ENCODE measurements at places on chromosomes 6 and 20.
A peak's percentile ranks its signal among the peaks of the same experiment; 100 is the strongest.

GRCh38 chr20:63696306-63696627, 185 bp upstream of the TNFRSF6B start:
- DNase-seq = peak; percentile 59

DNA sequence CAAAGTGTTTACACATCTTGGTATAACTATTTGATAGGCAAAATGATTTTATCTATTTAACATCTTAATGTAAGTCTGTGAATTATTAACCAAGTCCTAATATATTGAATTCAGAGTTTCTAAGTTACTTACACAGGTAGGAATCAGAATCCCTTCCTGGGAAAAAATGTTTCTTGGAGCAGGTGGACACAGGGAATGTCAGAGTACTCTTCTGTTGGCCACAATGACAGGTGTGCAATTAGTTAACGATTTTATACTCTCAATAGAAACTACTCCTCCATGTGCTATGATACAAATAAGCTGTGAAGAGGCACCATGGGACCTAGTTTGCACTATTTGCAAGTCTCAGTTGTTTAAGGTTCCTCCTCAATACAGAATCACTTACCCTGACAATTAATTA, 821 bp upstream of the TAAR5 start:
- no peak for DNase-seq

GRCh38 chr20:32229251-32229747, 21.6 kb downstream of the POFUT1 start:
- DNase-seq = no peak

- no peak for DNase-seq
Measured at GRCh38 chr6:46414398-46414797, 76.9 kb downstream of the RCAN2 start.

DNA sequence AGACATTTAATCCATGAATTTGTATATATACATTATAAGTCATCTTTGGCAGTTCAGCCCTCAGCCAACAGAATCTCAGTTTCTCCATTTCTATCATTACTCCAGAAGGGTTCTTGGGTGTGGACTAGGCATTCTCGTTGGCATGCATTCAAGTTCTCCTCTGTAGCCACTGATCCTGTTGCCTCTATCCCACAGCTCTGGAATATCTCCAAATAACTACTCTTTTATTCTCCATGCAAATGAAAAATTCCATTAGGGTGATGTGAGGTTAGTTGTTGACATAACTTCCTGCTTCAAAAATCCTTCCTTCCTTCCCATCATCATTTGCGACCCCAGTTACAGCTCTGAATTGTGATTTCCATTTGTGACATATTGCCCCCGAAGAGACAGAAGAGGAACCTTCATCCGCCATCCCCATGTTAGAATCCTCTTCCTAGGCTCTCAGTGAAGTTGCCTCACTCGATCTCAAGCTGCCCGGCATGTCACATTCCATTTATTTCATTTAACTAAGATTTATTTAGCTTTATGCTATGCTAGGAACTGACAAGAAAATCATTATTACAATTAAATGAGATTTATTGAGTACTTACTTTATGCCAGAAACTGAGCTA, 93.7 kb upstream of the EDN1 start:
- DNase-seq = no peak

DNA sequence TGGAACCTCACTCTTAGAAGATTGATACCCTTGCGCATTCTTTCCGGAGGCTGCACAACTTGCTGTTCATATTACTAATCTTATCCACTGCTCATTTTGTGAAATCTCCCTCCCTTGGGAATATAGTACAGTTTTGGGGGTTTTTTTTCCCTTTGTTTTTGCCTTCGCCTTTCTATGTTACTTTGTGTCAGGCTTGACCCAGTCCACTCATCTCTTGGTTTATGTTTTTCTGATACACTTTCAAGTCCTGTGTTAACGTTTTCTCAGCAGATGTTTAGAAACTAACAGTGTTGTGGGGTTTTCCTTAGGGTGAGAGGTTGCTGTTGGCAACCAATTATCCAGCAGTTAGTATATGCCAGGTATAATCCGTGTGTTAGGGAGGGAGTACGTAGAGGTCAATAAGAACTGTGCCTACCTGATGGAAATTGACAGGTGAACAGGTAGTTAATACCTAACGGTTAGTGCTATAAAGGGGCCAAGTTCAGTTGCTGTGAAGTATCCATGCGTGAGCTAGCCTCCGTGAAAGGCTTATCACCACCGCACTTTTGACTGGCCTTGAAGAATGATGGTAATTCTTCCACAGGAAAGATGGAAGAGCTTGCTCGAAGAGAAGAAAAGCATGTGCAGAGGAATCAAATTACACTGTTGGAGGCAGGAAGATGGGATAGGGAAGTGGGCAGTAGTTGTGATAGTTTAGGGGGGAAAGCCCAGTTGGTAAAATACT, 1.4 kb downstream of the NFYA start:
- DNase-seq = no peak

DNA sequence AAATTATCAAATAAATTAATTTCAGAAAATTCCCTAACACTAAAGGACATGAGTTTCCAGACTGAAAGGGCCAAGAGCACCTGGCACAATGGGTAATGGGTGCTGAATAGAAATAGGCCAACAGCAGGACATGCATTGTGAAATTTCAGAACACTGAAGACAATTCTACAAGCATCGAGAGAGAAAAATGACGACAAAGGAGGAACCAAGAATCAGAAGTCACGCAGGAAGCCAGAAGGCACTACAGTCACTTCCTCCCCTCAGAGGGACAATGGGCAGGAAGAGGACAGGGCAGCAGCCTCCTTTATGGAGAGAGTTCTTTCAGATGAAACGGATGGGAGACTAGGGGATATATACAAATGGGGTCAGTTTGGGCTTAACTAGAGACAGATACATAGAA, 29.6 kb downstream of the PCNA start:
- DNase-seq = no peak

DNA sequence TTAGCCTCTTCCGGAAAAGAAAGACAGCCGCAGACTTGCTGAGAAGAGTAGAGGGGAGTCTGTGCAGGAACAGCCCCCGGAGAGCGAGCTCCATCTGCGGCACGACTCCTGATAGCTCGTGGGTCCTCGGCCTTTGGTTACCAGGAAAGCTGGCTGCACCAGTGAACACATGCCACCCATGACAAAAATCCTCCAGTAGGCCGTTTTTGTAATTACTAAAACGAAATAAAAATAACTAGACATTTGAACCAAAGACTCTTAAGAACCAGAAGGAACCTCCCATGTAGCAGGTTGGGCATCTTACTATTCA, 42.2 kb downstream of the RAMACL start:
- no peak for DNase-seq

GRCh38 chr6:119240257-119241110, 109.1 kb downstream of the MAN1A1 start:
- DNase-seq = no peak

GRCh38 chr20:51495921-51496545, 46.5 kb downstream of the NFATC2 start:
- no peak for DNase-seq

- DNase-seq = no peak
Measured at GRCh38 chr20:3390759-3391425, 16.6 kb downstream of the DNAAF9 start.

DNA sequence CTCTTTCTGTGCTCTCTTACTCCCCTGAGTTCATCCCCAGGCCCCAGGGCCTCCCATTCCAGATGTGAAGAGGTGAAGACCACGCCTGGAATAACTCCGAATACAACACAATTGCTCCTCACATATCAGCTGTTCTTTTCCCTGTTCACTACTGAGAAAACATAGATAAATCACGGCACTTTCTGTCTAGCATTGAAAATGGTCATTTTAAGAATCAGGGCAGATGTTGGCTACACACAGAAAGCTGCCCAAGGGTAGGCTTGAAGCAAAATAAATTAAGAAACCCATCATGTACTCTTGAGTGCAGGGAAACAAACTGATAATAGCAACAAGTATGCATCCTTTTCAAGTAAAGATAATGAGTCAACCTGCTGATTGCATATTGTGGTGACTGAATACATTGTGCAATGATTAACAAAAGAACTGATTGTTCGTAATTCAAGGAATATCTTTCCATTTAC, 382.5 kb downstream of the PRKN start:
- DNase-seq = no peak

DNA sequence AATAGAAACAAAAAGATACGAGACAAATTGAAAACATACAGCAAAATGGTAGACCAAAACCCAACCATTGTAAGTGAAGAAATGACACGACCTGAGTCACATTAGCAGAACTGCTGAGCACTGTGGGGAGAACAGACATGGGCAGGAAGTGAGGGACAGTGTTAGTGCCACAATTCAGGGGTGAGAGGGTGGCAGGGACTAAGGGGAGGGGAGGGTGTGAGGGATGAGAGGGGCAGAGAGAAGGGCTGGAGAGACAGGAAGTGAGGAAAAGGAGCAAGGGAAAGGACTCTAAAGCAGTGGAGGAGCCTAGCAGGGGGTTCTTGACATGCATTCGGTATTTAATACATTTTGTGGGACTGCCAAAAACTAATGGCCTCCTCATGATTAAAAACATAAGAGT, 45.0 kb upstream of the TRIM26 start:
- no peak for DNase-seq

DNA sequence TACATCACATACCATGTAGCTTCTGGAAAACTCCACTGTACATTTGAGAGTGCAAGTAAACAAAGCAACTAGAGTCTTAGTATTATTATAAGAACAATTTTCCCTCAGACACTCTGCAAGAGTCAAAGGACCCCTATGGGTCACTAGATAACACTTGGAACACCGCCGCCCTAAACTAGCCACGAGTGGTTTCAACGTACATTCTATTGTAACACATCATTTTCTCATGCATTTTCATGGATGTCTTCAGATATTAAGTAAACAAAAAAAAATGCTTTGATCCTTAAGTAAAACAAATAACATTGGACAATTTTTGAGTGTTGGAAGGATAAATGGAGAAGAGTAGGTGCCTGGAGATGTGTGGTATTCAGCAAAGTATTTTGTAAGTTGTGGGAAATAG, 3.2 kb upstream of the RNF146 start:
- no peak for DNase-seq

DNA sequence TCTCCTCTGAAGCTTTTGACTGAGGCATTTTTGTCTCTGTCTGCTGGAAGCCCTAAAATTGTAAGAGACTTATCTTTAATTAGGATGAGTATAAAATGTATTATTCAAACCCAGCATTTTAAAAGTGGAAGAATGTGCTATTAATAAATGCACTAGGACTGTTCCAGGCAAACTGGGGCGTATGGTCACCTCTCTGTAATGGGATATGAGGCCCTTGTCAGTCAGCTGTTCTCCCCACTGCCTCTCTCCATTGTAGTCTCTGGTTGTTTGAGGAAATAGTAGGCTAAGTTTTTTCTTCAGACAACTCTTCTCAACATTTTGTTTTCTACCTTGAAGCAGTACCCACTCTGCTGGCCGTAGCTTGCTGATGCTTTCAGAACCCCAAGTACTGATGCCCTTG, 14.3 kb upstream of the DEF6 start:
- no peak for DNase-seq

GRCh38 chr6:24549674-24550353, 55.0 kb downstream of the ALDH5A1 start:
- DNase-seq = no peak

GRCh38 chr6:42278131-42278853, 60.6 kb upstream of the MRPS10 start:
- DNase-seq = peak; percentile 29

- no peak for DNase-seq
Measured at GRCh38 chr20:21526776-21527175, 12.9 kb upstream of the NKX2-2 start.

DNA sequence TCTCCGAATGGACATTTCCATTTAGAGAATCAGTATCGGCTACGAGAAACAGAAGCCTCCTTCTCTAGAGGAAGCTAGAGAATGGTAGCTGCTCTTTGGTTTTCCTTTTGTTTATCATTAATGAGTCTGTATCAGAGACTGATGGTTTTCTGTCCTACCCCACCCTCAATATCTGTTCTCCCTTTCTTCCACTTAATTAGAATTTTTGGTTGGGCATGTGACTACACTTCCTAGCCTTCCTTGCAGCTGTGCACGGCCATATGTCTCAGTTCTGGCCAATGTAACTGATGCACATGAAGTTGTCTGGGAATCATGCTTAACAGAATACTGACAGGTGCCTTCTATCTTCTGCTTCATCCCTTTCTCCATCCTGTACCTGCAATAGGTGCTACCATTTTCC, 19.0 kb downstream of the RNF24 start:
- no peak for DNase-seq

DNA sequence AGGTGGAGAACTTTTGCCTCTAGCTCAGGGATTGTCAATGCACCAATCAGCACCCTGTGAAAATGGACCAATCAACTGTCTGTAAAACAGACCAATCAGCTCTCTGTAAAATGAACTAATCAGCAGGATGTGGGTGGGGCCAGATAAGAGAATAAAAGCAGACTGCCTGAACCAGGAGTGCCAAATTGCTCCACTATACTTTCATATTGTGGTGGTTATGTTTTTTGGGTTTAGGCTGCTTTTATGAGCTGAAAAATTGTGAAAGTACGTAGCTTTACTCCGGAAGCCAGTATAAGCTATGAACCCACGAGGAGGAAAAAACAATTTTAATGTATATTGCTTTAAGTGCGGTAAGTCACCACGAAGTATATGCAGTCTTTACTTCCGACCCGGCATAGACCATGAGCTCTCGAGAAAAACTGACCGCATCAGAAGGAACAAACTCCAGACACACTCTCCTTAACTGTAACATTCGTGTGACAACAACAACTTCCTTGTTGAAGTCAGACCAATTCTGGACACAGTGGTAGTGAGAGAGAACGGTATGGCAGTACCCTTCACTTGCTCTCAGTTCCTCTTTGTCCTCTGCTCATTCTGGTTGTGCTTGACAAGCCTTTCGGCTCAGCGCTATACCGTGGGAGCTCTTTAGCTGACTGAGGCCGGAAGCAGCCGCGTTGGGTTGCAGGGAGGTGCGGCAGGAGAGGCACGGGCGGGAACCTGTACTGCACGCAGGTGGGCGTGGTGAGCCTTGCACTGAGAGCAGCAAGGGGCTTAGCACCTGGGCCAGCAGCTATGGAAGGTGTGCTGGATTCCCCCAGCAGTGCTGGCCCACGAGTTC, 81.9 kb upstream of the E2F3 start:
- peak; percentile 77 for DNase-seq

GRCh38 chr20:35283441-35284266, 918 bp downstream of the EIF6 start:
- DNase-seq = peak; percentile 45

DNA sequence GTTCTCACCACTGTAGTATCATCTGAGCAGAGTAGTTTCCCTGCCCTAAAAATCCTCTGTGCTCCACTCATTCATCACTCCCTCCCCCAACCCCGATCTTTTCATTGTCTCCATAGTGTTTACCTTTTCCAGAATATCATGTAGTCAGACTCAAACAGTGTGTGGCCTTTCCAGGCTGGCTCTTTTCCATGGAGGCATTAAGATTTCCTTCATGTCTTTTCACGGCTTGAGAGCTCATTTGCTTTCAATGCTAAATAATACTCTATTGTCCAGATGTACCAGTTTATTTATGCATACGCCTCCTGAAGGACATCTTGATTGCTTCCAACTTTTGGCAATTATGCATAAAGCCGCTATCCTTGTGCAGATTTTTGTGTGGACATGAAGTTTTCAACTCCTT, 235.8 kb downstream of the PHACTR1 start:
- DNase-seq = no peak

- DNase-seq = no peak
Measured at GRCh38 chr6:13427801-13428582, 59.4 kb downstream of the GFOD1 start.

- DNase-seq = peak; percentile 19
Measured at GRCh38 chr6:40719671-40720374, 132.7 kb upstream of the LRFN2 start.

GRCh38 chr20:7585126-7585679, 355.1 kb downstream of the HAO1 start:
- DNase-seq = no peak

- no peak for DNase-seq
Measured at GRCh38 chr6:69866351-69866769, at the start of gene COL19A1. Gene COL19A1, plus strand, starts transcription at chr6:69866556. Its CDS starts 13,012 bp downstream, at chr6:69879568.

GRCh38 chr20:43549416-43550065, 9.3 kb upstream of the SGK2 start:
- DNase-seq = no peak

All from DND-41 (cell line).